Left ventricle myocardium superior (tissue), 1 donor: ENCODE measurements at places on chromosomes 16 and 17. TPM values are rescaled to one million over a fixed set of nuclear protein-coding genes. Genes with fewer than 3 reads are reported as not detected.
A peak's percentile ranks its signal among the peaks of the same experiment; 100 is the strongest.

The SSTR5 gene
- 25.8 TPM for total RNA-seq

The PSMC3IP gene
- total RNA-seq = 3.1 TPM

The HS3ST3A1 gene
- 0.57 TPM for total RNA-seq

GRCh38 chr17:14474591-14474990 is 173.7 kb downstream of the HS3ST3B1 start:
- DNase-seq = no peak

DNA sequence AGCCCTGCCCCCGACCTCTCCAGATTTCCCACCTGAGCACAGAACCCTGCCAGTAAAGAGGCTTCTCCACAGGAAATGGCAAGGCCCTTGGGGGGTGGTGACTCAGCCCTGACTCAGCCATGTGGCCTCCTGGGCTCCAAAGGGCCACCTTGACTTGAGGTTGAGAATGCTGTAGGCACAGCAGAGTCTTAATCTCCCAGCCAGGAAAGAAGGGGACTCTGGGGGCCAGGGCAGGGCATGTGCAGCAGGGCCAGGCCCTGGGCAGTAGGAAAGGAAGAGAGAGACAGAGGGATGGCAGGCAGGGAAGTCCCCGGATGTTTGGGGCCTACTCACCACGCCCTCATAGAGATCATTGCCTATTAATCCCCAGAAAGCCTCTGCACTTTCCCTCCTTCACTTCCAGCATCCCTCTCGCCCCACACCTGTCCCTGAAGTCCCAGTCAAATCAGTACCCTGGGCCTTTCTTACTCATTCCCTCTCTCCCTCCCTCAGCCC is 4.8 kb upstream of the ITGA3 start:
- no peak for DNase-seq

GRCh38 chr17:41377546-41377945 is 4.6 kb downstream of the KRT34 start:
- no peak for DNase-seq

DNA sequence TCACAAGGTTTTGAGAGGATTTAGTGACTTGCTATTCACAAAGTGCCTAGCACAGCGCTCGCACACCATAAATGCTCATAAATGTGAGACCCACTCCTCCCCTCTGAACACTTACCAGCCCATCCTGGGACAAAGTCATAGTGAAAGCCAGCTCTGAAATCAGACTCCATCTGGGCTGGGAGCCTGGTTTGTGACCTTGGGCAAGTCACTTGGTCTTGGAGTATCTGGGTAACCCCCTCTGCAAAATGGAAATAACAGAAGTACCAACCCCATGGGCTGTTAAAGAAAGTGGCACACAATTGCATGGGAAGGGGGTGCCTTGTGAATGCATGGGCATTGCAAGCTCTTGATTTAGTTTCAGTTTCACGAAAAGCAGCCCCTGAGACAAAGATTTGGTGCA is 104.7 kb upstream of the CDH5 start:
- DNase-seq = no peak

GRCh38 chr16:72956124-72957064 is 91.5 kb downstream of the ZFHX3 start:
- no peak for DNase-seq

DNA sequence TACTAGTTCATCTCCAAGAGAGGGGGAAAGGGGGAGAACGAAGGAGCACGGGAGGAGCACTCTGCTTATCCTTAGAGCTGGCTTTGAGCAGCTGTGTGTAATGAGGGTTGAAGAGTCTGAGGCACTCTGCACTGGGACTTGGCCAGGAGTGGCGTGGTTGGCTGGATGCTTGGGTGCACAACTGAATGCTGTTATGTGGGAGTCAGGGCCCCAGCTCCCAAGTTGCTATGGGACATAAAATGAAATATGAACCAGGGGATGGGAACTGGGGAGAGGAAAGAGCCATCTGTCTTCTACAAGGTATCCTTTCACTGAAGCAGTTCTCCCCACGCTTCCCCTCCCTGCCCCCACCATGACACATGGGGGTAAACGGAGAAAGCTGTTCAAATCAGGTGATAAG is 105.9 kb upstream of the ANKFN1 start:
- no peak for DNase-seq

- no peak for DNase-seq
These were observed 41.5 kb downstream of the AIPL1 start for GRCh38 chr17:6393351-6393952.

DNA sequence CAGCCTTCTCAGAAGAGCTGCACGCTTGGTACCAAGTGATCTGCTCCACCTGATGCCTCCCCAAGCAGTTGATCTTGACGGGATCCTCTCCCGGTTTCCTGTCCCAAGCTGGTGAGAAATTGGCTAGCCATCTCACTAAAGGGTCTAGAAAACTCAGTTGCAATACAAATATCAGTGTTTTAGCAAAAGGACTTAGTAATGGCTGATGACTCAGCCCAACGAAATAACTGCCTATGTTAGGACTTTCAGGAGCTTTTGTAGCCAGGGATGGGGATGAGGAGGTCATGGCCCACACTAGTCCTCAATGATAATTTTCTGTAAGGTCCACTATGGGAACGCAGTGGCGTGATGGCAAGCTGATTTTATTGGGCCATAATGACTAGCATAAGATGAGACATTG is 23.3 kb upstream of the ENGASE start:
- DNase-seq = no peak

GRCh38 chr16:24771779-24772157 is 42.3 kb downstream of the TNRC6A start:
- no peak for DNase-seq

DNA sequence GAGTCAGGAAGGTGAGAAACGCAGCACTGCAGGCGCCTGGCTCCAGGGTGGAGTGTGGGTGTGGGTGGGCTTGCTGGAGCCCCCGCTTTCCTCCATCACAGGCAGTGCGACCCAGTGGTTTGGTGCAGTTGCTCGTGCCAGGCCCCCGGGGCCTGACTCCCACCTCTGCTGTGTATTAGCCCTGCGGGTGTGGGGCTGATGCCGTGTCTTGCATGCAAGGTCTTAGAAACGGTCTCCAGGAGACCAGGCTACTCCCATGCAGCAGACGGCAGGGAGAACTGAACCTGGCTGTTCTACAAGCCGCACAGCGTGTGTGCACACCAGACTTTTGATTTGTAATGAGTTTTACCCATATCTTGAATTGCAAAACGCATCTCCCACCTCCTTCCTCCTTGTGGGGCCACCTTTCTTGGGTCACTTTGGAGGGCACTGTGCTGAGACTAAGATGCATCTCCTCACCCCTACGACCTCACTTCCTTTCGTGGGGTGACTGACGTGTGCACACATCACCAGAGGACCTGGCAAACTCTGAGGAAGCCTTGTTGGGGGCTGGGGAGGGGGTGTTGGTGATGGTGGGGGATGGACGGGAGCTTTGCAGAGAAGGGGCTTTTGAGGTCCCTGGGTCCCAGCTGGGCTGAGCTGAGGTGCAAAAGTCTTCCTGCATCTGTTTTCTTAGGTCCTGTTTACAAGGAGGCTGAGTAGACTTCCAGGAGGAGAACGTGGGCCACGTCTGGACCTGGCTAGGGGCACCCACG is 101.8 kb upstream of the TNRC6C start:
- DNase-seq = peak; percentile 19

DNA sequence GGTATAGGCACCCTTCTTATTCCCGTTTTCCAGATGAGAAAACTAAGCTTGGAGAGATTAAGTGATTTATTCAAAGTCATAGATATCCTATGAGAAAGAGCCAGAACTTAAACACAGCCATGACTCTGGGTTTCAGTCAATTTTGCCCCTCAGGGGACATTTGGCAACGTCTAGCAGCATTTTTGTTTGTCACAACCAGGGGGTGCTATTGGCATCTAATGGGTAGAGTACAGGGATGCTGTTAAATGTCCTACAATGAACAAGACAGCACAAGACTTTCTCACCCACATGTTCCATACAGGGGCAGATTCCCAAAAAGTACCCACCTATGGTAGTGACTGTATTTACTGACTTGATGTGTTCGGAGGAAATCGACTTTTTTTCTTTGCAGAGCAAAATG is 4.8 kb upstream of the SHISA9 start:
- DNase-seq = no peak
